COR-L47 (cell line): ENCODE measurements at places on chromosomes 4 and X.

DNA sequence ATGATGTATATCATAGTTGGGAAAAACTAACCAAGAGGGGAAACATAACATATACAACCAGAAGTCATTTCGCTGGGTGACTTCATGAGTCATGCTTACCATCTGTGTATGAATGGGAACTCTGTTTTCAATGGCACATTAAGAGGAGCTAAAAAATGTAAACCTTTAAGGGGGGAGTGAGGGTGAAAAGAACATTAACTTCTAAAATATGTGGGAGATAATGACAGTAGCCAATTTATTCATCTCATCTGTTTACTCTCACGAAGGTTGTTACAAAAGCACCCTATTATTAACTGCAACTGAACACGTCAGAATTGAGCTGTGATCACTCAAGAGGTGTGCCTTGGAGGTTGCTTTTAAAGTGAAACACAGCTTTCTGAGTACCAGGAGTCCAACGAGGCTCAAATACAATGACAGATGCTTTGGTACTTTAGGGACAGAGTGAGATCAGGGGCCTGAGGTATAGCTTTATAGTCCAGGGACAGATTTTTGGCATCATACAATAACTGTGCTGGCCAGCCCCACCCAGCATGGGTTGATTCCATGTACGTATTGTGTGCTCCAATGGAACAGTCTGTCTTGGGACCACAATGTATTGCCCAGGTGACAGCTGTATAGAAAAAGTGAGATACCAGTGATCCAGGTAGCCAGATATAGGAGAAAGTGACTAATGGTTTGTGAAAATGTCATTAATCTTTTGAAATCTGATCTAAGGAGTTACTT lies 107.3 kb downstream of the AMMECR1 start:
- peak; percentile 34 for DNase-seq

DNA sequence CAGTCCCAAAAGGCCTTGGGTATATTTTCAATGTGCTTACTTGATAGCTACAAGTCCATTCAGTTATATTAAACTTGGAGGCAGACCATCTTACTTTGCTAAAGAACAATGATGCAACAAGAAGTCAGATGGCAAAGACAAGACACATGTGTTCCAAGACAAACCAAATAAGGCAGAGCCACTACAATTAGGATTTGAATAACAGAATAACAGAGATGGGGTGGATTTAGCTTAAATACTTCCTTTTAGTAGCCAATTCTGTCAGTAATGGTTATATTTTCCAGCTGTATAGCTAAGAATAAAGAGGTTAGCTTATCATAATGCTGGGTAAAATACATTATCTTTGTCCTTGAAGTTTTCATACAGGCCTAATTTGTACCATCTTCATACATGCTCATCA lies 37.7 kb upstream of the FRAS1 start:
- DNase-seq, result no peak

DNA sequence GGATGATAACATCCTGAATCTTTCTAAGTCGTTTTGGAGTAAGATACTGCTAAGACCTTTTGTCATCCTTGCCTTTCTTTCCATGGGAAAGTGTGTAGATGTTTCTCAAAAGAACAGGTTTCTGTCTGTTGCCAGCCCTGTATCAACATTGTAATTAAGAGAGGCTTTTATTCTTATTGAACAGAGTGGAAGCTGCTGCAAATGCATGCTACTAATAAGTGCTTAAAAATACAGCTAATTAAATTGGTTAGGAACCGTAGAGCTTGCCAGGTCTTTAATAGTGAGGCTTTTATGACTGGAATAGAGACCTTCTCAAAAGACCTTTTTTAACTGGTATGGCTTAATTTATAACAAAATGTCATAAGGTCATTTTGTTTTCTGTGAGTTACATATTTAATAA lies 34.4 kb downstream of the INTU start:
- no peak for DNase-seq

DNA sequence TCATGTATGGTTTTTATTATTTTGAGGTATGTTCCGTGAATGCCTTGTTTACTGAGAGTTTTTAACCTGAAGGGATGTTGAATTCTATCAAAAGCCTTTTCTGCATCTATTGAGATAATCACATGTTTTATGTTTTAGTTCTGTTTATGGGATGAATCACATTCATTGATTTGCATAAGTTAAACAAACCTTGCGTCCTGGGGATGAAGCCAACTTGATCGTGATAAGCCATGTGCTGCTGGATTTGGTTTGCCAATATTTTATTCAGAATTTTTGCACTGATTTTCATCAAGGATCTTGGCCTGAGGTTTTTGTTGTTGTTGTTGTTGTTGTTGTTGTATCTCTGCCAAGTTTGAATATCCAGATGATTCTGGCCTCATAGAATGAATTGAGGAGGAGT lies 43.8 kb downstream of the CDX4 start:
- DNase-seq, result no peak

DNA sequence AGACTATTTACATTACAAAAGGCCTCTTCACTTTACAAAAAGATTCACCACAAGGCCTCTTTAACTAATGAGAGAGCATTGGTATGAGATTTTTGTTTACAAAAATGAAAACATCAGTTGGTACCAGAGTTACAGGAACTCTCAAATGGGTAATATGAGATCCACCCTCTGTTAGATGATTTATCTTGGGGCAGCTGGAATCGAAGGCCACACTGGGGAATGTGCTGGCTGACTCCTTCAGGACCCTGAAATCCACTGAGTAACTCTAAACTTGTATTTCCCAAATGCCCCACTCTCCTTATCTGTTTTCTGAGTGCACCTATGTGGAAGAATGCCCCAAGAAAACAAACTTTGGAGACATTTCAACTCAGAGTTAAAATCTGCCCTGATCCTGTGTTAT lies 232.9 kb upstream of the F9 start:
- no peak for DNase-seq

DNA sequence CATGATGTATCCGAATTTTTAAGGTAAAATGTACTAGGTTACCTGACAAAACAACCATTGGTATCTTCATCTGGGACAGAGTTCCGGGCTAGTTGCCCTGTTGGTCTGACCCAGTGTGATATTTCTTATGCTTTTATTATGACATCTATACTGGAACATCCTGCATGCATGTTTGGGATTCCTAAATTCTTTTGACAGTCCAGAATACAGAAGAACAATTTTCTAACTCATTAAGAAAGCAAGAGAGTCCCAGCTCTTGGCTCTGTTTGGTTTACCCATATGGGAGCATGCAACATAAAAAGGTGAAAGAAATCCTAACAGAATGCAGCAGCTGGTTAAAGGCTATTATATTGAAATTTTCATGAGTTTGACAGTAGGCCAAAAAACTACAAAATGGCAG lies 247.7 kb upstream of the FTHL17 start:
- no peak for DNase-seq

DNA sequence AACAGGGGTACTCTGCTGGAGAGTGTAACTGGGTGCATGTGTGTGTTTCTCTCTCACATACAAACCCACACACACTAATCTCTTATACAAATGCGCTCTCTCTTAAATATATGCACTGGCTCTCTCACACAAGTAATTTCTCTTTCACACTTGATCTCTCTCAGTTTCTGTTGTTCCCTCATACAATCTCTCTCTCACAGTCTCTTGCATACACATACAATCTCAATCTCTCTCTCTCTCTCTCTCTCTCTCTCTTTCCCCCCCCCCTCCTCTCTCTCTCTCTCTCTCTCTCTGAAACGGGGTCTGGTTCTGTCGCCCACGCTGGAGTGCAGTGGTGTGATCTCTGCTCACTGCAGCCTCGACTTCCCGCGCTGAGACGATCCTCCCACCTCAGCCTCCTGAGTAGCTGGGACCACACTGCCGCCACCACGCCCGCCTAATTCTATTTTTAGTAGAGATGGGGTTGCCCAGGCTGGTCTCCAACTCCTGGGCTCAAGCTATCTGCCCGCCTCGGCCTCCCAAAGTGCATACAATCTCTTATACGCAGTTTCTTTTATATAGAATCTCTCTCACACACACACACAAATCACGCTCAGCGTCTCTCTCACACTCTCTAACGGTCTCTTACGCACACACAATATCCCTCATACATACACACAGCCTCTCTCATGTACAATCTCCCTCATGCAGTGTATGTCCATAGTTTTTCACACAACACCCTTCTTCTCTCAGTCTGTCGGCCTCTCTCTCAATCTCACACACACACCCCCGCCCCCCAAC lies 518 bp upstream of the FAM241A start:
- no peak for DNase-seq

GRCh38 chr4:182010876-182011275 lies 232.3 kb upstream of the TENM3 start:
- no peak for DNase-seq
